ENCODE measurements at places on chromosomes 4 and X.

DNA sequence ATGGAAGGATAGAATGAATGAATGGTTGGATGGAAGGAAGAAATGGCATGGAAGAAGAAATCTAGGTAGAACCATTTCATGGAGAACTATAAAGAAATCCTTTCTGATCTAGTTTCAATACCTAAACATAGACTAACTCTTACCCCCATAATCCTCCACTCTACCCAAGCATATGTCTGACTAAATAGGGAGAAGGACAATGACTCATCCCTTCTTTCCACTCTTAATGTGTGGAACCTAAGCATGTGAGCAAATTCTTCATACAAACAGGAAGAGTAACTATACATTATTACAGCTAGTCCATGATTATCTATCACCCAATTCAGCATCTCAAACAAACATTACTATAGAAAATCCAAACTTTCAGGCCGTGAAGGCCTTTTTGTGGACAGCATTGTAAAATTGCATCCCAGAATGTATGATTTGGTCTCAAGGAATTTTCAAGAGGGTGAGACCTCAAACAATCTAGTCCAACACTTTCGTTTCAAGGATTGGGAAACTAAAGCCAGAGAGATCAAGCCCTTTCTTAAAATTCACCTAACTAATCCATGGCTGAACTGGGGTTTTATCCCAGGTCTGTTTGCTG lies 11.2 kb downstream of the C1QTNF7 start:
- no peak for DNase-seq

GRCh38 chrX:21723084-21723483 lies 34.8 kb downstream of the SMPX start:
- no peak for DNase-seq

- DNase-seq = no peak
Observed at GRCh38 chr4:138409670-138410069, 167.5 kb upstream of the SLC7A11 start.

DNA sequence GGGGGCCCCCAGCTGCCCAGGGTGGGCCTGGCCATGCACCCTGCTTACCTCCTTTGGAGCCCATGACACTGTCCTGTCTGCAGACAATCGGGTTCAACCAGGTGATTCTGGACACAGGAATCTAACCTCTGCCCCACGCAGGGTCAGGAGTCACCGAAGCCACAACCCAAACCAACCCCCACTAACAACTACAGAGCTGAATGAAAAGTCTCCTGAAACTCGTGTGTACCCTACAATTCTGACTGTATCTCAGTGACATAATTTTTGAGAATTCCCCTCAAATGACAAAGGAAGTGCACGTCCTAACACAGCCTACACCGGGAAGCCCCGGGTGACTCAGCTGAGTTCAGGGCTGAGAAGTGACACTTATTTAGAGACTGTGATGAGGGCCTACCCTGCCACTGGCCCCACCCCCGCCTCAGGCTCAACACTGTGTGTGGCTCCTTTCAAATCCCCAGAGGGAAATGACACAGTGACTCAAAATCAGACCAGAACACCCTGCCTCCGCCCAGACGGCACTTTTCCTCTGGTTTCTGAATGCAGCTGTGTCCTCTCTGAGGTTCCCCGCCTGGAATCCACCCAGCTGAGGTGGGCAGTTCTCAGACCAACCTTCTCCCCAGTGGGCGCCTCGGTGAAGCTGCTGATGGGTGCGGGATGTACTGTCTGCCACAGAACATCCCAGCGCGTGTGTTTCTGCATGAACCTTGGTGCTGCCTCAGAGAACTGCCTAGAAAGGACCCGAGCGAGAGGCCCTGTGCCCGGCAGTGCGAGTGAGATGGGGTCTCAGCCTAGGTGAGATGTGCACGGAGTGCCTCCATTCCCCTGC lies 9.9 kb downstream of the TNIP2 start:
- DNase-seq = peak; percentile 48
